Kasumi-1 (cell line): ENCODE measurements at places on chromosomes 1 and 21.

- no peak for DNase-seq
Observed at GRCh38 chr1:228018125-228018398, 11.3 kb downstream of the WNT3A start.

DNA sequence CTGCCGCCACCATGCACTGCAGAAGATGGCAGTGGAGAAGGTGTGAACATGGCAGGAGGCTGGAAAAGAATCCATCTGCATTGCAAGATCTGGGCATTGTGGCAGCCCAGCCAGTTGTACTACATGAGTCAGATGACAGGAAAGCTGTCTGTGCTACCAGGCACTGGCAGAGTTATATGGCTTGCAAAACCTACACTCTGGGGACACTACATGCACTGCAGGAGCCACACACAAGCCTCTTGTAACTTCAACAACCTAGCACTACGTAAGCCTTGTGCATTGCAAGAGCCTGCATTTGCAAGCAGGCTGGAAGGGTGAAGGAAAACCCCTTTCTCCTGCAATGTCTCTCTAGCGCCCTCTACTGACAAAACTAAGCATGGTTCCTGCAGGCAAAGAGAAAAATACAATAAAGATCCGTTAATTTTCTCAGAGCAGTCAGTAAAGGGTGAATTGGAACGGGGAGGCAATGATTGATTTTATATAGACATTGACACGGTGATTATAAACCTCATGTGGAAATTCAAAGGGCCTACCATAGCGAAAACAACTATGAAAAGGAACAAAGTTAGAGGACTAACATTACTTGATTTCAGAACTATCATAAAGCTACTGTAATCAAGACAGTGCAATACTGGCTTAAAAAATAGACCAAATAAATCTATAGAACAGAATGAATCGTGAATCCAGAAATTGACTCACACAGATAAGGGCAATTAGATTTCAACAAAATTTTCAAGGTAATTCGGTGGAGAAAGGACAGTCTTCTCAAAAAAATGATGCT, 26.2 kb upstream of the DYNLT5 start:
- DNase-seq = peak; percentile 86

- no peak for DNase-seq
Observed at GRCh38 chr21:25660233-25660632, 21.2 kb downstream of the JAM2 start.

DNA sequence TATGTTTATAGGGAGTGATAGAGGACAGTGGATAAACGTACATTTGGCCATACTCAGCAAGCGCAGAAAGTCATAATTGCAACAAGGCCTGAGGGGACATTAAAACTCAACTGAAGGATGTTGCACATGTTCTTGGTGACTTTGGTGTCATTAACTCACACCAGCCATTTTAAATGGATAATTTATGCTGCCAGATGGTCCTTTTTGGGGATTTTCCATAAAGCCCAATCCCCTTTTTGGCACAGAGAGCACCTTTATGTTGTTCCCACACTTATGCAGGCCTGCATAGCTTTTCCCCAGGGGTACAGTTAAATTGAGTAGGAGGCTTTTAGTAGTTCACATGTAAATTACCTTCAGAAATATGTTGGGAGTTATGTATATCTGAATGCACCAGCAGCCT, 279.6 kb downstream of the NFIA start:
- DNase-seq = no peak

- no peak for DNase-seq
Observed at GRCh38 chr1:207402744-207403143, 51.4 kb upstream of the CR2 start.

GRCh38 chr1:211492511-211493132, 660 bp upstream of the RD3 start:
- peak; percentile 48 for DNase-seq

DNA sequence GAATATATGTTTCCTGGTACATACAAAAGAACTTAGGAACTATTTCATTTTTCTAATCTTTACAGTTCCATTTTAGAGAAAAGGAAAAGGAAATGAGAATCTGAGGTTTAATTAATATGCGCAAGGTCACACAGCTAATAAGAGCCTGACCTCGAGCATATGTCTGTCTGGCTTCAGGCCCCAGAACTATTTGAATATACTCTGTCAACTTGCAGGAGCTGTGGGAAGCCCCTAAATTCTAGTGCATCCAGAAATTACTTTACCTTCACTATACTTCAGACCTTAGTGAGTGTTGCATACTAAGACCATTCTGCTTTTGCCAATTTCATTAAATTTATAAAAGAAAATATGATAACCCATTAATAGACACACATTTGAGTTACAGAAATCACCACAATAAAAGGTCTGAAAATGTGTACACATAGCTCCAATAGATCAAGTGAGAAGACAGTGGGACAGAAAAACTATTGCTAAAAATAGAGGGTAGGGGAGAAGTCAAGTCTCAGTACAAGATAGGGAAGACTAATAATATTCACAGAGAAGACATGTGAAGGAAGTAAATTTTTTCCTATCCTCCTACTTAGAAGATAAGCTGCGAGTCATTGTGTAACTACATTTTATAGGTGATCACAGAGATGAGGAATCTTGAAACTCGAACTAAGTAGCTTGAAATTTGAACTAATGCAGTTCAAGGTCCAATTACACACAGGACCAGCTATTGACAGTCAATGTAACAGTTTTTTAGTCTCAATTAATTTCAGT, 3.8 kb downstream of the RGS13 start:
- no peak for DNase-seq

GRCh38 chr1:6889875-6890480, 104.7 kb downstream of the CAMTA1 start:
- DNase-seq = peak; percentile 57
